ENCODE measurements at places on chromosomes 6 and 20.

GRCh38 chr20:42507874-42508273, 681.8 kb downstream of the PTPRT start:
- DNase-seq: no peak

- DNase-seq: no peak
These were observed 330.2 kb upstream of the SULF2 start for GRCh38 chr20:48115502-48115901.

DNA sequence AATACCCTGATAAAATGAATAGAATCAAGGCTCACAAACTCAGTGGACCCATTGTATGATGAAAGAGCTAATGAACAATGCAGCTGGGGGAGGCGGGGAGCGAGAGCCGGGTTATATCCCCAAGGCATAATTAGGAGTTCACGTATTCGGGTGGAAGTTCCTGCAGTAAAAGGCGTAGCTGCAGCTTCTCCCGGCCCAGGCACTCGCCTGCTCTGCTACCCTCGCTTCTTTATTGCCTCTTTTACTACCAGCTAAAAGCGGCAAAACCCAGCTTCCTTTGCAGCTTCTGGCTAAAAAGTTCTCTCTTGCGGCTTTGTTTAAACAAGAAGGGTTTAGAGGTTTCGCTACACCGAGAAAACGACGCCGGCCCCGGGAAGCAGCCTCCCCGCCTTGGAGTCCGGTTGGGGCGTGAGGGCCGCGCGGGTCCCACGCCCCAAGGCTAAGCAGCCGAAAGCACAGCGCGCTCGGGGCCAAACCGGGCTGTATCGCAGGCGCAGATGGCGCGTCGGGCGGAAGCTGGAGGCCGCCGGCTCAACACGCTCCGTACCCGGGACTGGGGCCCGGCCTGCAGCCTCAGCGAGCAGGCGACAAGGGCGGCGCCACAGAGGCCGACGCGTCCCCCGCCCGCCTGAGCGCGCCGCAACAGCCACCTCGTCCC, 1.6 kb downstream of the ZBTB2 start:
- peak; percentile 54 for DNase-seq

DNA sequence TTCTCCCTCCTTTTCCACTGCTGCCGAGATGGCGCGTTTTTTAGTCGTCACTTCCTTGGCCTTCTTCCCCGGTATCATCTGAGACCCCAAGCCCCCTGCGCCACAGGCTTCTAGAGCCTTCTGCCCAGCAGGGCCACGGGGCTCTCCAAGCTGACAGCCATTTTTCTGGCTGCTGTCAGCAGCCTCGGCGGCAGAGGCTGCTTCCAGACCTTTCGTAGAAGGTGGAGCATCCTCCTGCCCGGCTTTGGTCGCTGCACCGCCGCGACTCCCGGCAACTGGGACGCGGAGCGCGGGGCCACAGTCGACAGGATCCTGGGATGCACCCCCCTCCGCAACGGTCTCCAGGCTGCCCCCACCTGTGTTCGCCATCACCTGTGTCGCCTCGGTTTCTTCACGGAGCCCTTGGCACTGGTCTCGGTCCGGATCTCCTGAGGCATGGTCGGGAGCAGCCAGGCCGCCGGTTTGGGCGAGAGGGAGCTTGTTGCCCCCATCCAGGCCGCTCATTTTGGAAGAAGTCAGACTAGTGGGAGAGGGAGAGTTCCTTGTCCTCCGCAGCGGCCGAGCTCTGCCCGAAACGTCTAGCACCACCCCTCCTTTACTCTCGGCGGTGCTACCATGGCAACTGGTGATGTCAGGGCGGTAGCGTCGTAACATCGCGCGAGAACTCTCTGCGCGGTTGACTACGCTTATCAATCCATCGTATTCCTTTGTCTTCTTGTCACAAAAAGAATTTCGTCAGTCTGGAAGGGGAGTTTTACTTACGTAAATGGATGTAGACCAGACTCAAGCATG, at the start of gene TSPYL4:
TSPYL4 (minus strand) TSS at position 571 of the 792 bp plus-strand sequence; CDS start at position 504, 67 bp downstream.
- DNase-seq: peak; percentile 97

DNA sequence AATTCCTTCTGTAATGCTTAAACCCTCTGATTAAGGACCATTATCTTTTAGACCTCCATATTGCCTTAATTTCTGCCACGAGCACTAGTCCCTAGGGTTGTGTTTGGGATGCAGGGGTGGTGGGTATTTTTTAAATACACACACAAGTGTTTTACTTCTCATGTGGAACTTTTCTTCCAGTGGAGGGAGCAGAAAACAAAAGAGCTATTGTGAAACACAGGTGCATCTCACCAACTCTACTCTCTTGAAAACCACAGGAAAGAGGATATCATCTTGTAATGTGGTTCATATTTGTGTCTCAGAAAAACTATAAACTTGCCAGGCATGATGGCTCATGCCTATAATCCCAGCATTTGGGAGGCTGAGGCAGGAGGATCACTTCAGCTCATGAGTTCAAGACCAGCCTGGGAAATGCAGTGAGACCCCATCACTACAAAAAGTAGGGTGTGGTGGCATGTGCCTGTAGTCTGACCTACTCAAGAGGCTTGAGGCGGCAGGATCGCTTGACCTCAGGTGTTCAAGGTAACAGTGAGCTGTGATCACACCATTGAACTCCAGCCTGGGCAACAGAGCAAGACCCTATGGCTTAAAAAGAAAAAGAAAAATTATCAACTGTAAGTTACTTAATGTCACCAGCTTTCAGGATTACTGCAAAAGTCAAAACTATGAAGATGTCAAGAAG, 37.3 kb downstream of the MRS2 start:
- no peak for DNase-seq
